ENCODE measurements at places on chromosomes 13 and 19.

- DNase-seq: no peak
Observed at GRCh38 chr19:30745476-30745985, 373.3 kb downstream of the ZNF536 start.

DNA sequence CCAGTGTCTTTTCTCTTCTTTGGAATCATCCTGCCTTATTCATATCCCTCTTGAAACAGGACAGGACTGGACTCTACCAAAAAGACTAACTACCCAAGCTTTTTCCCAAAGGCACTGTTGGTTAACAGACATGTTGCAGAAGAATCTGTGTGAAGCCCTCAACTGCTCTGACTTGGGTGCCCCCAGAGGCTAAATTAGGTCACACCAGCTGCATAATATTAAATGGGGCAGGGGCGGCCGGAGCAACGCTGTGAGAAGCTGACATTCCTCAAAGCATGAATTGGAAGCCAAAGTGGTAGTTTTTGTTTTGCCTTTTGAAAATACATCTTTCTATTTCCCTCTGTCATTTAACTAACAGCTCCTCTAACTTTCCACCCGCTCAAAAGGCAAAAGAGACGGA, 185.9 kb downstream of the LHFPL6 start:
- DNase-seq: no peak

GRCh38 chr13:106432636-106433035, 102.8 kb downstream of the EFNB2 start:
- DNase-seq: no peak

DNA sequence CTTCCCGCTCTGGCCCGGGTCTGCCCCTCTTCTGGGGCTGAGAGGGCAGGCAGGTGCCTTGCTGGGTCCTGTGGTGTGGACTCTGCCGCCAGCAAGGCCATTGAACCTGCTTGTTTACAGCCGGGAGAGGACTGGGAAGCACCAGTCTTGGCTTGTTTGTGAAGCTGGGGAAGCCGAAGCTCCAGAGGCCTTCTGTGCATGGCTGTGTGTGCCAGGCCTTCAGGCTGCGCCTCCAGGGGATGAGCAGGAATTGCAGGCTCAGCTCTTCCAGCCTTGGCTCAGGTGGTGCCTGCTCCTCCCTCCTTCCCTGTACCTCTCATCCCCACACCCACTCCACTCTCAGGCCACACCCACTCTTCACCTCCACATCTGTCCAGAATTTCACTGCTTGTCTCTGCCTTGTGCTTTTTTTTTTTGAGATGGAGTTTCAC, 17.5 kb downstream of the NDUFB7 start:
- DNase-seq: no peak

GRCh38 chr13:78993792-78994191, 334.8 kb upstream of the OBI1 start:
- DNase-seq: no peak
